ENCODE measurements at places on chromosomes 4 and X. TPM values are rescaled to one million over a fixed set of nuclear protein-coding genes. Genes with fewer than 3 reads are reported as not detected.

The NUDT10 gene
- not detected for total RNA-seq

The ABRAXAS1 gene
- 14.7 TPM for total RNA-seq

The LRAT gene
- 1.0 TPM for total RNA-seq

The FATE1 gene
- not detected for total RNA-seq

The PPP4R3C gene
- total RNA-seq: not detected

The TMLHE gene
- 15.3 TPM for total RNA-seq

The FAM149A gene
- 13.3 TPM for total RNA-seq

GRCh38 chr4:125794989-125795388, 480.2 kb downstream of the FAT4 start:
- H3K27me3 ChIP-seq: no peaks in the 10 kb centered on the region
- no peaks in the 10 kb centered on the region for H3K36me3 ChIP-seq
- DNase-seq: no peak
- H3K4me3 ChIP-seq: no peak overlapping the region

- H3K27ac ChIP-seq: no peak overlapping the region
- no peak for DNase-seq
- no peaks in the 10 kb centered on the region for H3K36me3 ChIP-seq
- peaks cover 14% of the 10 kb centered on the region for H3K4me1 ChIP-seq
- H3K4me3 ChIP-seq: no peak overlapping the region
Observed at GRCh38 chrX:139828033-139828432, 104.8 kb downstream of the ATP11C start.

DNA sequence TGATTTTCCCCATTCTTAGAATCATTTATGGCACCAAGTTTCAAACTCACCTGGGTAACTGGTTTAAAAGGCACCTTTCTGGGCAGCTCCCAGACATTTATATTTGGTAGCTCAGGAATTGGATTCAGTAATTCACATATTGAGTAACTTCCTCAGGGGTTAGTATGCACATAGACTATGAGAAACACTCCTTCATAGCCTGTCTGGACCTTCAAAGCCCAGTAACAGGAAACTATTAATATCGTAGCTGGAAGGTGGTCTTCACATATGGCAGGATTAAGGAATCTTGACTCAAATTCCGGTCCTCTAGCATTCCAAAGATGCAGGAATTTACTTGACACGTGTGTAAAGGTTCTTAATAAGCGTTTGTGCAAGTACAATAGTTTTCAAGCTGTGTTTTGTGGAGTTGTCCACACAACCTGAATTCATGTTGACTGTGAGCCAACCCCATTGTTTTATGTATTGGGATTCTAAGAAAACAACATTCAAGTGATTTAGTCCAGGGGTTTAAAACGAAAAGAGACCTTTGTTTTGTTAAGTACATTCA, 78.4 kb downstream of the PLS3 start:
- no peak for DNase-seq
- no peak overlapping the region for H3K4me3 ChIP-seq
- no peak overlapping the region for H3K27ac ChIP-seq
- H3K36me3 ChIP-seq: peaks cover 20% of the 10 kb centered on the region

- no peak for DNase-seq
- H3K27ac ChIP-seq: no peak overlapping the region
- no peaks in the 10 kb centered on the region for H3K27me3 ChIP-seq
Observed at GRCh38 chrX:11431786-11432185, 138.6 kb downstream of the AMELX start.

- no peaks in the 10 kb centered on the region for H3K36me3 ChIP-seq
- no peak overlapping the region for H3K27ac ChIP-seq
- H3K27me3 ChIP-seq: no peaks in the 10 kb centered on the region
- DNase-seq: no peak
Observed at GRCh38 chr4:183333983-183334382, 11.8 kb upstream of the CLDN24 start.

GRCh38 chr4:99934891-99935290, 11.5 kb downstream of the DNAJB14 start:
- peaks cover 13% of the 10 kb centered on the region for H3K36me3 ChIP-seq
- H3K4me1 ChIP-seq: no peaks in the 10 kb centered on the region
- no peak for DNase-seq

DNA sequence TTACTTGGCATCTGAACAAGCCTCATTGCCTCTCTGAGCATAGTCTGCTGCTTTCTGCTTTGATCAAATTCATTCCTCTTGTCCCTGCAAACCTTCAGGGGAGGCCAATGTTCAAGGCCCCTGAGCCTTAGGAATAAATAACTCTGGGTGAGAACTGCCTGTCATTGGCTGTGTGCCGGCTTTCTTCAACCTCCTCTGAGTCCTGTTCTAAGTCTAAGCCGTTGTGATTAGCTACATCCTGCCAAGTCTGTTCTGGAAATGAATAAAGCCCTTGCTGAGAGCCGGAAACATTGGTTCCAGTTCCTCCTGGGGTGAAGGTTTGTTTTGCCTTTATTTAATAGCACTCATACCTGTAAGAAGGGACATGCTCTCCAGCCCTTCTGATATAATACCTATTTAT, 13.8 kb downstream of the RNF4 start:
- H3K36me3 ChIP-seq: no peaks in the 10 kb centered on the region
- H3K4me1 ChIP-seq: peaks cover 94% of the 10 kb centered on the region
- no peak overlapping the region for H3K4me3 ChIP-seq
- no peaks in the 10 kb centered on the region for H3K27me3 ChIP-seq
- H3K27ac ChIP-seq: peak overlapping the region; percentile 19
- no peak for DNase-seq

GRCh38 chr4:164926301-164926700, 49.3 kb downstream of the APELA start:
- H3K27ac ChIP-seq: no peak overlapping the region
- no peak for DNase-seq
- H3K36me3 ChIP-seq: no peaks in the 10 kb centered on the region
- H3K4me1 ChIP-seq: no peaks in the 10 kb centered on the region
- H3K4me3 ChIP-seq: no peak overlapping the region

DNA sequence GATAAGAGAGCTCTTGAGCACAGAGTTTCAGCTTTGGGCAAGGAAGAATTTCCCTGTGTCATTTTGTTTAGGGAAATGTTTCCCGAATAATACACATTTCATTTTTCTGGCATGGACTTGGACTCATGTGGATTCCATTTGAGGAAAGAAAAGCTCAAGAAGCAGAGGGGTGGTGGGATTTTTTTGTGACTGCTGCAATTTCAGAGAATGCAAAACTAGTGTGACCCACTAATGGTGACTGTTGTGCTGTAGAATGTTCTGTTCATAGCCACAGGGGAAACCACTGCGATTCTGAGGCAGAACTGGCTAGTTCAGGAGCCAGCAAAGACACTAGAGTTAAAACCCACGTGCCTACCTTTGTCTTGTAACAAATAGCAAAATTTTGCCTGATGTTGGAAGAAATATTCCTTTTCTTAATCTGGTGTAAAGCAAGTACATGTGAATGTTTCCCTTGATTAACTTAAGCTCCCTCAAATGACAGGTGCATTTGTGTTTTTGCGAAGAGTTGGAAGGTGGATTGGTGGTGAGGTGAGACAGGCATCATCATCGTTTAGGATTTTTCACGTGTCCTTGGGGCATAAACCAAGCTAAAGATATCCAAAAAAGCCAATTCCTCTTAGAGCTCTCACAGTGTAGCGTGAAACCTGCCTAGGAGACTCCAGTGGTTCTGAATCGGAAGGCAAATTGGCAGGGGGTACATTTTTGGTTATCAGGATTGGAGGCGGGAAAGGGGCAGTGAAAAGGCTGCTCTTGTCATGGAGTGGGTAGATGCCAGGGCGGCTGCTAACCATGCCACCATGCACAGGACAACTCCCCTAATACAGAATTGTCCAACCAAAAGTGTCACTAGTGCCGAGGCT, 38.0 kb upstream of the FAM9C start:
- H3K4me3 ChIP-seq: no peak overlapping the region
- H3K4me1 ChIP-seq: peaks cover 44% of the 10 kb centered on the region
- H3K36me3 ChIP-seq: no peaks in the 10 kb centered on the region
- no peaks in the 10 kb centered on the region for H3K27me3 ChIP-seq
- peak overlapping the region; percentile 58 for H3K27ac ChIP-seq

DNA sequence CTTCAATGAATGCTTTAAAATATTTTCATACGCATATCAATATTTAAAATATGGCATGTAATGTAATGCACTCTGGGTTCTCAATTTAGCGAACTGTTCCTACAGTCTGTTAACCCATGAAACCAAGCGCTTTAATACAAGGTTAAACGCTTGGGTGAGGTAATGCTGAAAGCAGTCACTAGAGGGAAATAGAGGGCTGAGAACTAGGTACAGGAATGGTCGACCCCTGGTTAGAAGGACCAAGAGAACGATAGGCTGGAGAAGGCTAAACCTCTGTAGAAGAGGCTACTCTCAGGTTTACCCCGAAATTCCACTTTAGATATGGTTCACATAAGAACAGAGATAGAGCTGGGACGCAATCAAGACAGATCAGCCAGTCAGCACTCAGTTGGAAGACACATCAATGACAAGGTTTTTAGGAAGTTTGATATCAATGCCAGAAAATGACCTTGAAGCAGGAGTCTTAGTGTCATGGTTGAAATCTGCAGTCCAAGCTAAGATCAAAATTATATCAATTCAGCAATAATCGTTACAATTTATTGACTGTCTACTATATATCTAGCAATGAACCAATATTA, 26.9 kb downstream of the ARSJ start:
- no peak for DNase-seq
- H3K36me3 ChIP-seq: no peaks in the 10 kb centered on the region
- H3K4me3 ChIP-seq: no peak overlapping the region
- no peaks in the 10 kb centered on the region for H3K4me1 ChIP-seq
- no peak overlapping the region for H3K27ac ChIP-seq
- H3K27me3 ChIP-seq: no peaks in the 10 kb centered on the region

DNA sequence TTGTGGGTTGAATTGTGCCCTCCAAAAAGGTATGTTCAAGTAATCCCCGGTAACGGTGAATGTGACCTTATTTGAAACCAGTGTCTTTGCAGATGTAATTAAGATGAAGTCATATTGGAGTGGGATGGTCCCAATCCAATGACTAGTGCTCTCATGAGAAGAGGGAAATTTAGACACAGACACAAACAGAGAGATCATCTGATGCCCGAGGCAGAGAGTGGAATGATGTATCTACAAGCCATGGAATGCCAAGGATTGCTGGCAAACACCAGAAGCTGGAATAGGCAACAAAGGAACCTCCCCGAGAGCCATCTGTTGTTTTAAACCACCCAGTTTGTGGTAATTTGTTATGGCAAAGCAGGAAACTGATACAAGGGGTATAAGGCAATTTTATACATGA, 35.1 kb downstream of the RPS6KA3 start:
- H3K27me3 ChIP-seq: no peaks in the 10 kb centered on the region
- H3K4me1 ChIP-seq: no peaks in the 10 kb centered on the region
- no peak overlapping the region for H3K27ac ChIP-seq
- no peak overlapping the region for H3K4me3 ChIP-seq
- H3K36me3 ChIP-seq: peaks cover 16% of the 10 kb centered on the region

DNA sequence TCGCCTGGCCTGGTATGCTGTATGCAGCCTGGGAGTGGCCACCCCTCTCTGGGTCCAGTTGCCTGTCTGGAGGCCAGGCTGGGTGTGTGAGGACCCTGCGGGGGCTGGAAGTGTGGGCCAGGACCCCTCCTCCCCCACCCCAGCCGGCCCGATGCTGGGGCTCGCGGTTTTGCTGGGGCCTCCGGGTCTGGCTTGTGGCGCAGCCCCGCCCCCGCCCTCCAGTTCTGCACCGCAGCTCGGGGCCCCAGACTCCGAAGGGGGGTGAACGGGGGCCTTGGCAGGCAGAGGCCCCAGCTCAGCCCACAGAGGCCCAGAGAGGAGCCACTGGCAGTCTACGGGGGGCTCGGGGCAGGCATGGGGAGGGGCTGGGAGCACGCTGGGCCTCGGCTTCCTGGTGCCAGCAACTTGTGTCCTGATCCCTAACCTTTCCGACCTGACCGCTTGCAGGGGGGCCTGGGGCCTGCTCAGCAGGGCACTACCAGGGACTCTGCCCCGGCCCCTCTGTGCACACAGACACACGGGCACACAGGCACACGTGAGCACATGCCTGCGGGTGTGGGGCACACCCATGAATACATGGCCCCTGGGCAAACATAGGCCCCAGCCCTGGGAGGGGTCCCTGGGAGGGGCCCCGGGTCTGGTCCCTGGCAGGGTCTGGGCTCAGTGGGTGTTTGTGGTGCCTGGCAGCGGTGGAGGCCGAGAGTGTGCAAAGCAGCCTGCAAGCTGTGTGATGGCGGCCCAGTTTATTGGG, 21.4 kb upstream of the FGFR3 start:
- no peaks in the 10 kb centered on the region for H3K36me3 ChIP-seq
- H3K27me3 ChIP-seq: peaks cover 23% of the 10 kb centered on the region
- no peak overlapping the region for H3K27ac ChIP-seq
- DNase-seq: no peak
- H3K4me3 ChIP-seq: no peak overlapping the region

- H3K27me3 ChIP-seq: no peaks in the 10 kb centered on the region
- H3K4me1 ChIP-seq: peaks cover 99% of the 10 kb centered on the region
- H3K4me3 ChIP-seq: no peak overlapping the region
- no peaks in the 10 kb centered on the region for H3K36me3 ChIP-seq
- DNase-seq: peak; percentile 67
Observed at GRCh38 chr4:2860391-2861348, 17.0 kb downstream of the ADD1 start.

GRCh38 chrX:119155416-119156035, 27.9 kb upstream of the KIAA1210 start:
- H3K27me3 ChIP-seq: no peaks in the 10 kb centered on the region
- no peaks in the 10 kb centered on the region for H3K4me1 ChIP-seq
- H3K36me3 ChIP-seq: no peaks in the 10 kb centered on the region
- DNase-seq: no peak

DNA sequence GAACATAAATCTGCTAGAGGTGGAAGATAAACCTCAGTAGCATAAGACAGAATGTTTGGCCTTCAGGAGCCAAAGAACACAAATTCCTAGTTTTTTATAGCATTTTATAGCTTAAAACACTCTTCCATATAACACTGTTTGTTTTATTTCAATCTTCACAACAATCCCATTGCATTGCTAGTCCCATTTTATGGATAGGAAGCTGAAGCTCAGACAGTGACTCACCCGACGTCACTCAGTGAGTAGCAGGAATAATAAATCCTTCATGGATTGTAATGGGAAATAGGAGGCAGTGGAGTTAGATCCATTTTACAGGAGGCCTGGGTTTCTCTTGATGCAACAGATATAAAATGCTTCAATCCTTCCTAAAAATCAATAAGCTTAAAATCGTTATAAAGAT, 217.5 kb downstream of the RAB28 start:
- H3K27ac ChIP-seq: no peak overlapping the region
- H3K27me3 ChIP-seq: no peaks in the 10 kb centered on the region

DNA sequence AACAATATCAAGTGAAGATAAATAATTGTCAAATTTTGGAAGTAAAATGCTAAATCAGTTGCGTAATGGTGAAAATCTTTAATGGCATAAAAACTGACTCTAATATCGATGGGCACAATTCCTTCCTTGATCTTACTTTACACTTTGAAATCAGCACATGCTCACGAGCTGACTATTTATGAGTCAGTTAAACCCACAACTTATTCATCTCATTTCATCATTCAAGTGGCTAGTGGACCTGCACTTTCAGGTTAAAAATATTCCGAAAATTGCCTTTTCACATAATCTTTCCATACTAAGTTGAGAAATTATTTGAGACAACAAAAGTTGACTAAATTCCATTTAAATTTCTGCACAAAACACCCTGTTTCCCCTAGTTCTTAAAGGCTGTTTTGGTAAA, 582.1 kb upstream of the TENM3 start:
- H3K27ac ChIP-seq: no peak overlapping the region
- no peak overlapping the region for H3K4me3 ChIP-seq
- H3K36me3 ChIP-seq: no peaks in the 10 kb centered on the region
- H3K27me3 ChIP-seq: no peaks in the 10 kb centered on the region
- H3K4me1 ChIP-seq: no peaks in the 10 kb centered on the region
- DNase-seq: no peak

- no peaks in the 10 kb centered on the region for H3K4me1 ChIP-seq
- no peak for DNase-seq
- no peaks in the 10 kb centered on the region for H3K36me3 ChIP-seq
- H3K4me3 ChIP-seq: no peak overlapping the region
Observed at GRCh38 chr4:160406263-160406825, 1303.5 kb downstream of the RAPGEF2 start.

Data from lower lobe of right lung (tissue), 2 donors.